Cardiac septum (tissue), 1 donor: ENCODE measurements at places on chromosomes 11 and 22. TPM values are rescaled to one million over a fixed set of nuclear protein-coding genes. Genes with fewer than 3 reads are reported as not detected.

Gene TUBA8
- 84.0 TPM for total RNA-seq

Gene MAP6
- total RNA-seq = 7.2 TPM

Gene VPS11
- total RNA-seq = 18.5 TPM

Gene RCOR2
- 4.8 TPM for total RNA-seq

Gene CFL1
- total RNA-seq = 434 TPM

Gene OR51B4
- not detected for total RNA-seq

Gene SEPTIN3
- total RNA-seq = not detected

Gene BEST1
- total RNA-seq = 1.1 TPM

Gene CASP5
- total RNA-seq = not detected

Gene ARSA
- 33.7 TPM for total RNA-seq

Gene SCGB1A1
- not detected for total RNA-seq

Gene DUSP8
- total RNA-seq = 36.9 TPM

Gene AHNAK
- total RNA-seq = 485 TPM

Gene FUT4
- total RNA-seq = 2.4 TPM

Gene KDM2A
- 46.4 TPM for total RNA-seq

Gene GRM5
- 0.13 TPM for total RNA-seq
